ENCODE measurements at places on chromosomes 4 and X. TPM values are rescaled to one million over a fixed set of nuclear protein-coding genes. Genes with fewer than 3 reads are reported as not detected.

DNA sequence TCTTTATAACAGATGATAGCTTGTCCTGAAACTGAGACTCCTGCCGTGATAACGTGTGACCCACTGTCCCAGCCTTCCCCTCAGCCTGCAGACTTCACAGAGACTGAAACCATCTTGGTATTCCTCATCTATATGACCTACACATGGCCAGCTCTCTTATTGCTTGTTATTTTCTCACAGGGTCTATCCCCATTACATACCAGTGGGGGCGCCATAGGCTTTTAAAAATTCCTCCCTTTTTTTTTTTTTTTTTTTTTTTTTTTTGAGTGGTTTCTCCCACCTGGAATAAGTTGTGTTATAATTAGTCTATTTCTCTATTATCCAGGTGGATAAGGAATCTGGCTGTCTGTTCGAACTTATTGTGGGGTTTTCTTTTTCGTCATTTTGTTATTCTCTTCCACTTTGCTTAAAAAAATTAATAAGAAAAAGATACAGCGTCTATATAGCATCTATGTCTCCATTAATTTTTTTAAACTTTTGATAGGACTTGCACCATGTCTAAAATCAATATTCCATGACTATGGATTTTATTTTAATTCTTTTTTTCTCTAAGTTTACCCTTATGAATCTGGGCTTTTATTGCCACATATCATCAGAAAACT is 47.2 kb downstream of the GYG2 start:
- DNase-seq, result no peak

DNA sequence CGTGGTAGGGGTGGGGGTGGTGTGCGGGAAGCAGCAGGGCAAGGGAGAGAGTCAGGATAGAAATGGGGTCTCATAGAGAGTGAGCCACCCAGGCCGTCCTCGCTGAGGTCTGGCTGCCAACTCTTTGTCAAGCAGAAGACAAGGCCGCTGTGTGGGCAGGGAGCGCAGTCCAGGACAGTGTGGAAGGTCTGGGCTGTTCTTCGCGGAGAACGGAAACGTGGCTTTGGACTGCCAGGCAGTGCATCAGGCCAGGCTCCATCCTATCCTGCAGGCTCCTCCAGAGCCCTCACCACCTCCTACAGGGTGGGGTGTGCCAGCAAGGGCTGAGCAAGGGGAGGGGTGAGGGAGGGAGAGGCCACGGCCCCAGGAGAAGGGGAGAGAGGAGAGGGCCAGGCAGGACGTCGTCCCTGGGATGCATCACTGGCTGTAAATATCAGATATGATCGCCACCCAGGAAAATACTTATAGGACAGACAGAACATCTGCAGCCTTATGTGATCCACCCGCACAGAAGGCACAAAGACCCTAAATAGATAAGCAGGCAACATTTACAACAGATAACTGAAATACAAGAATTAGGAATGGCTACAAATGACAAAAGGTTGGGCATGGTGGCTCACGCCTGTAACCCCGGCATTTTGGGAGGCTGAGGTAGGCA is 85.3 kb downstream of the ABLIM2 start:
- peak; percentile 76 for DNase-seq

Gene IGBP1
- 32.9 TPM for total RNA-seq

GRCh38 chr4:8274765-8275547 is 5.4 kb downstream of the HTRA3 start:
- no peak for DNase-seq

Gene SLC35A2
- total RNA-seq, result 39.2 TPM

GRCh38 chrX:57573754-57574153 is 18.1 kb upstream of the ZXDB start:
- DNase-seq, result no peak

Gene BEX1
- 6.0 TPM for total RNA-seq

Gene USP9X
- 101 TPM for total RNA-seq

GRCh38 chrX:133698298-133698697 is 283.0 kb upstream of the GPC4 start:
- DNase-seq, result no peak

Gene GLUD2
- 0.42 TPM for total RNA-seq

DNA sequence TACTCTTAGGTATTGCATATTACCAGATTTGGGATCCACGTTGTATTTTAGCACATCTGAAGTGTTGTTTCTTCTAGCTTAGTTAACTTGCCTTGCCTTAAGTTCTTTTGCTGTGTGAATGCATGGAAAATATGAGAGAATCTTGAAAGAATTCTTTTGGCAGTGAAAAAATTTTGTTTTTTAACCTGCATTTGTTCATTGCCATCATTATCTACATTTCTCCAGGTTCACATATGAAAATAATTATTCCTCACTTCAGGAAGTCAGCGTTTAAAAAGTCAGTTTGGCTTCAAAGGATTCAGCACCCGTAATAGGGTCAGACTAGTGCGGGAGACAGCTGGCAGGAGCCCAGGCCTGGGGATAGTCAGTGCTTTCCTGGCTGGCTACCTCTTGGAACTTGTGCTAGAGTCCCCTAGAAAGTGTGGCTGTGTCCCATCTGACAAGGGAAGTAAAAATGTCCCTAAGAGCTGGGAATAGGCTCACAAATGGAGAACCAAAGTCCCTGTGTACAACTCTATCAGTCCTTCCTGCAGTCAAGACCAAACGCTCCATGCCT is 251.9 kb upstream of the KLF3 start:
- DNase-seq, result no peak

DNA sequence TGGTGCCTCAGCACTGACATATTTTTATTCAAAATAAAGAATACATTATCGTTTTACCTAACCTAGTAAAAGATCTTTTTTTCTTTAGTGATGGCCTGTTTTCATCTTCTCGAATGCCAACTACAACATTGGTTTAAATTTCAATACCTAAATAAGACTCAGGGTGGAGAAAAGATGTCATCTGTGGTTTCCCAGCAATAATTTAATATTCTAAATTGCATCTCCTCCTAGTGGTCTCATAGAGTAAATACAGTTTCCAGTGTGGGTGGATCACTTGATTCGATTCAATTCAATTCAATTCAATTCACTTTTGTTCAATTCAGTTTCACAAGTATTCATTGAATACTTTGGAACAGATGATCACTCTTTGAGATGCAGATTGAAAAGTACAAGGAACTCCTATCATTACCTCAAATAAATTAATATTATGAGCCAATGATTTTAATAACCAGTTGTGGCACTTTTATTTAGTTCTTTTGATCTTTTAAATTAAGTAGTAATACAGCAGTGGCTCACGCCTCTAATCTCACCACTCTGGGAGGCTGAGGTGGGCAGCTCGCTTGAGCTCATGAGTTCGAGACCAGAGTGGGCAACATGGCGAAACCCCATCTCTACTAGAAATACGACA is 427.2 kb downstream of the FAT4 start:
- DNase-seq, result no peak

DNA sequence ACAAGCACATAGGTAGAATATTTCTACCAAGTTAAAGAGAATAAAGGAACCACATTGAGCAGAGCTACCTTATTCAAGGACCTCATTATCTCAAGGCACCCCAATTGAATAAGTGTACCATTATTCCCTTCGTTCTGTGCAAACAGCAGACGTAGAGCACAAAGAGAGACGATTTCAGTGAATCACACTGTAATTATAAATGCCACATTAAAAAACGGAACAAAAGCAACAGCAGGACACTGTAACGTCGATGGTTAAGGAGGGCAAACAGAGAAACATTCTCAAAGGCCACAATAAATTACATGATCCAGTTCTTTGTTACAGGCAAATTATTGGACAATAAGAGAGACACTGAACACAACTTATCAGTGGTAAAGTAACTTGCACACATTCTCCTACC is 644.1 kb upstream of the TENM3 start:
- no peak for DNase-seq

Gene GPC4
- total RNA-seq, result 67.6 TPM

Gene CXCL10
- not detected for total RNA-seq

Gene NHS
- 11.5 TPM for total RNA-seq

- no peak for DNase-seq
Observed at GRCh38 chrX:86747091-86747490, 598.8 kb downstream of the DACH2 start.

- DNase-seq, result no peak
Observed at GRCh38 chrX:105697984-105698781, 124.2 kb upstream of the NRK start.

GRCh38 chr4:86185659-86186058 is 174.2 kb downstream of the MAPK10 start:
- DNase-seq, result no peak

DNA sequence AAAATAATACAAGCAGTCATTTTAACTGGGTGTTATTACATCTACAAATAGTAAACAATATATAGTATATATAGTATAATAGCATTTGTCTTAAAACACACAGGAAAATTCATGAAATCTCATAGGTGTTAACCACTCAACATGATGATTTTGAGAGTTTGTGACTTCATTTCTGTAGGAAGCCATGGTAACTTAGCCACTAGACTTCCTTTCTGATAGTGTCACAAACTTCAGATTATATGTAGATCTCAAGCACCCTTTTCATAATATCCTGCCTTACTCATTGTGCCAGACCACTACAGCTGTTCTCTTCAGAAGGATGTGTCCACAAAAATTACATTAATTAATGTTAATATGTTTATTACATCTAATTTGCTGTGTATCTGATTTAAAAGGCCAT is 1250.6 kb downstream of the ADGRL3 start:
- DNase-seq, result no peak

- no peak for DNase-seq
Observed at GRCh38 chr4:96103086-96103485, 263.2 kb downstream of the PDHA2 start.

Gene PRR27
- total RNA-seq, result not detected

DNA sequence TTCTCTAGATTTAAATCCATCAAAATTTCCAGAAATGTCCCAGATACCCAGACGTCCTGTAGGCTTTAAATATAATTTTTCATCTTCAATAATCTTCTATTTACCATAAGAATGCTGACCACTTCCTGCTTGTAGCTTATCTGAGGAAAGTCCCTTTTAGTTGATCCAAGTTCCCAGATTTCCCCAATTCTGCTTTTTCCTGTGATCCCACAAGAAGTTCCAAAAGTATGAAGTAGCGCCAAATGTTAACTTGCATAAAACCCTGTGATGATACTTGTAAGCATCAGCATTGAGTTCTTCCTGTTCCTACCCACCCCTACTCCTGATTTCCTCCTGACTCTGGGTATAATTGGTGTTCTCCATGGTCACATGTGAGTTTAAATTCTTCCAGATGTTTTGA is 10.6 kb upstream of the TLR8 start:
- no peak for DNase-seq

GRCh38 chrX:101347859-101348451 is 587 bp downstream of the TIMM8A start:
- no peak for DNase-seq

Gene CT83
- not detected for total RNA-seq

- DNase-seq, result no peak
Observed at GRCh38 chr4:56768763-56769162, 52.7 kb downstream of the SPINK2 start.
